ENCODE measurements at places on chromosomes 13 and 19.

- DNase-seq: no peak
Observed at GRCh38 chr13:78067290-78067689, 148.7 kb upstream of the EDNRB start.

DNA sequence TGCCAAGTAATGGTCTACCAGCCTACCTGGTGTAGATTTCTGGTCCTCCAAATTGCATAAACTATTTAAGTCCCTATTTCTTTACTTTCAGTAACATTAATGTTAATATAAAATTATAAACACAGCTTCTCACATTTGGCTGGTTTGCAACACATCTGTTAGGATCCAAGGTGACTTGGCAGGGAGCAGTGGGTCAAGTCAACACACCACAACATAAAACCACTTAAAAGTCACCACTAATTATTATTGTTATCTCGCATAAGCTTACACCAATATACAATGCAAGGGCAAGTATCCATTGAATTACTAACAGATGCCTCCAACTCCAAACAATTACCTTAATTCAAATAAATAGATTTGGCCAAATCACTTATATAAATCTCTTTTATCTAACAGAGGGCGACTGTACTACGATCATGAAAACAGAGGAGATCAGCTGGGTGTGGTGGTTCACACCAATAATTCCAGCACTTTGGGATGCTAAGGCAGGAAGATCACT is 74.7 kb downstream of the FGF14 start:
- no peak for DNase-seq

GRCh38 chr19:17515408-17516149 is 4.1 kb downstream of the PGLS start:
- no peak for DNase-seq

GRCh38 chr13:30864433-30865122 is 41.5 kb upstream of the MEDAG start:
- no peak for DNase-seq

DNA sequence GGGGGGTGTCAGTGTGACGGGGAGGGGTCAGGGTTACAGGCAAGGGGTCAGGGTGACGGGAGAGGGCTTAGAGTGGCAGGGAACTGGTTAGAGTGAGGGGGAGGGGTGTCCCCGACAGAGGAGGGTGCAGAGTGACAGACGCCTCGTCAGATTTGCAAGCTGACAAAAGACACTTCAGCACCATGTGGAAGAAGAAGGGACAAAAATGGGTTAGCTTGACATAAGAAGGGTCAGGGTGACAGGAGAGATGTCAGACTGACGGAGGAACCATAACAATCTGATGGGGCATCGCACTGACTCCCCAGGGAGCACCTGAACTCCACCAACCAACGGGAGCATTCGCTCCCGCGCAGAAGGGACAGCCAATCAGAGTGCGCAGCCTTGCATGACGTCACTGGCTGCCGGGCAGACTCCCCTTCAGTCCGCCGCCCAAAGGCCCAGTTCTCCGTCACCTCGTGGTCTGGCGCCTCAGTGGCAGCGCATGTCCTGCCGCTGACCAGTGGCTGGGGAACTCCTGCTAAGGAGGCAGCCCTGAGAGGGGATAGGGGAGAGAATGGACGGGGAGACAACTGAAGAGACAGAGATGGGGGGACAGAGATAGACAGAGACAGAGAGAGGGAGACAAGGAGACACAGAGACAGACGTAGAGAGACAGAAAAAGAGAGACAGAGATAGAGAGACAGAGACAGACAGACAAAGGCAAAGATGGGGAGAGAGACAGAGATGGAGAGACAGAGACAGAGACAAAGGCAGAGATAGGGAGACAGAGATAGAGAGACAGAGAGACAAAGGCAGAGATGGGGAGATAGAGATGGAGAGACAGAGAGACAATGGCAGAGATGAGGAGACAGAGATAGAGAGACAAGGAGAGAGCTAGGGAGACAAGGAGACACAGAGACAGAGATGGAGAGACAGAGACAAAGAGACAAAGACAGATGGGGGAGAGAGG is 30.2 kb downstream of the C19orf81 start:
- peak; percentile 94 for DNase-seq

DNA sequence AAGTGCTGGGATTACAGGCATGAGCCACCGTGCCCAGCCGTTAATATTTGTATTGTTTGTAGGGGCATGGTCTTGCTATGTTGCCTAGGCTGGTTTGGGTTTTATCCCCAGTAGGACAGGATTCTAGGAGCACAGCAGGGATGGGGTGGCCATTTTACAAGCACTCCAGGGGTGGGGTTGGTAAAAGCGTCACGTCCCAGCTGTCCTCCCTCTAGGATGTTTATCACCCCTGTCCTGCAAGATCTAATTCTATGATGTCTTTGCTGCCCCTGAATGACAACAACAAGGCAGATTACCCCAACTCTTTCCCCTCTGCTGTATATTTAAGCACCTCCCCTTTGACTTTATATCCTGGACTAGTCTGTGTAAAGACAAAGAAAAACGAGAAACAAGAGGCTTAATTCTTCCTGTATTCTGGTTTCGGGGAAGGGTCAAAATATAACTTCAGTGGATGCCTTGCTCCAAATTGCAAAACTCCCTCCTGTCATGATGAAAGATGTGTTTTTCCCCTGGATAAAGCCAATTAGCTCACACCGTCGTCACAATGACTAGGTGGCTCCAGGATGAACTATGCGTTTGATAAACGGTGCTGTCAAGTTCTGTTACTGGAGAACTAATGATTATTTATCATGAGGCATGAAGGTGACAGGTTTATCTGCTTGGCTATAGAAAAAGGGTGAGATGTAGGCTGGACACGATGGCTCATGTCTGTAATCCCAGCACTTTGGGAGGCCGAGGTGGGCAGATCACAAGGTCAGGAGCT is 27.8 kb upstream of the OR1M1 start:
- no peak for DNase-seq

GRCh38 chr13:24661713-24662112 is 18.5 kb upstream of the ATP12A start:
- no peak for DNase-seq

DNA sequence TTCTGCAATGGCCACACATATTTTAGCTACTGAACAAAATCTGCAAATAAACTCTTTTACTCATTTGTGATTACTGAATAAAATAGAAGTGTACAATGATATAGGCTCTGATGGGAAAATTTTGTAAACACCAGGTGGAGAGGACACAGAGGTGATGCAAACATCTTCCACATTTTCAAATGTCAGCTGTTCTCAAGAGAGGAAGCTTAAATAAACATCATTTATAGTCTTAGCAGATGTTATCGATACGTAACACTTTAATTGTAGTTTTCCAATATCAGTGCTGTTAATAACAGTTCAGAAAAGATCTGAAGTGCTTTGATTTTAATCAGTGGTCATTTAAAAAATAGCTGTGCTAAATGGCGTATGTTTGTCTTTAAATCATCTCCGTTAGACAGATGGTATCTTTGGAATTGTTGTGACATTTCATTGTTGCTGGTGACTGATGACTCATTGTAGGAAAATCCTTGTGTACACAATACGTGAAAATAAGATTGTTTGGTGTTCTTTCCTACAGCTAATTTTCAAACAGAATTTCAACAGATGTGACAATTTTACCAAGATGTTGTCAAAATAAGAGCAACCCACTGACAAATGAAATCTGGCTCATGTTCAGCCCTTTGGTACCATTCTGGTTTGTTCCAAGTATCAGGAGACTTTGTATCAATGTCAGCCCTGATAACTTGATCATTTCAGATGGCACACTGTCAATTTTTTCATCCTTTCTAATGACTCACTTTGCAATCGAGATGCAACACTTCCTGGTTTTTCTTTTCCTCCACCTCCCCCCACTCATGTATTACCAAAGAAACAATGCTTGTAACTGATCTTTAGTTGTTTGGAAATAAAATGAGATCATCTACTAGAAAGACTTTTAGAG is 516.0 kb downstream of the DCT start:
- no peak for DNase-seq

DNA sequence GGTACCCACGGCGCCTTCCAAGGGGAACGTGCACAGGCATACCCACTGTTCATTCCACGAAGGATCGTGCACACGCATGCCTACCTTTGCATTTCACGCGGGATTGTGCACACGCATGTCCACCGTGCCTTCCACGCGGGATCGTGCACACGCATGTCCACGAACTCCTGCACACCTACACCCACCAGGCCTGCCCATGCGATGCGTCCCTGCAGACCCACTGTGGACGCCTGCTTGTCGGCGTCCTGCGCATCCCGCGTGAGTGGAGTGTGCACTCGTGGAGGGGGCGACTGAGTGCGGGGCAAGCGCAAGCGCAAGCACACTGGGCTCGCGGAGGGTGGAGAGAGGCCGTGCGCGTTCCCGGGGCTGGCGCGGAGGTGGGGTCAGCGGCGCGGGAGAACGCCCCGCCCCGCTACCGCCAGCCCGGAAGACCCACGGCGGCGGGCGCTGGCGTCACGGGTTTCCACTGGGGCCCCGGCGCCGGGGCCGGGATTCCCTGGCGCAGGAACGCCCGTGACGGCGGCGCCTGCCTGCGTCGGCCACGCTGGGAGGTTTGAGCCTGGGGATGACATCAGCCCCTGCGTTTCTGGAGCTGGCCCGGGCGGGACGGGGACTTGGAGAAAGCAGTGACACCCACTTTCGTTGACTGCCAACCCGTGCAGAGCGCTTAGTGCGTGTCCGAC is 18.7 kb downstream of the GADD45B start:
- DNase-seq: peak; percentile 85

DNA sequence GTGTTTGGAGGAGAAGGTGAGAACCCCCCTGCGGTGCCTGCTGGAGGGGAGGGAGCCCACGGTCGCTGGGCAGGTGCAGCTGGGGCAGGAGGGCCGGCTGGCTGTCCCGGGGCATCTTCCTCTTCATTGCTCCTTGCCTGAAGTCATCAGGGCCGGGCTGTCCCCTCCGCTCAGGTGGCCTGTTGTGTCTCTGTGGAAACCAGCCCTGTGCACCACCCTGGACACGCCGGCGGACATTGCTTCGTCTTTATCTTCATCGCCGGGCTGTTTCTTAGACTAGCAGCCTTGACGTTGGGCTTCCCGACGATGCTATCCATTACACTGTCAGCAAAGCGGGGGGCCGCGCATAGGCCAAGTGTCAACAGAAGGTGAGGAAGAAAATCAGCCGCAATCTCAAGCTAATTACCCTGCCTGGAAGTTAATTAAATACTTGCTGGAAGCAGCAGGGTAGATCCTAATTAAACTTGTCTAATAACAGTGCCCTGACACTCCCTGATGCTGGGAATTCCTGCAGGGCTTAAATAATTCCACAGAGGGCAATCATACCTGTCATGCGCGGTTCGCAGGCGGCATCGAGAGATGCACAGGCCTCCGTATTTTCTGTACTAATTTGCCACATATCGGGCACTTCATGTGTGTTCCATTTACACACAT is 111.4 kb upstream of the SOX1 start:
- no peak for DNase-seq
